ENCODE measurements at places on chromosomes 1 and 21.

DNA sequence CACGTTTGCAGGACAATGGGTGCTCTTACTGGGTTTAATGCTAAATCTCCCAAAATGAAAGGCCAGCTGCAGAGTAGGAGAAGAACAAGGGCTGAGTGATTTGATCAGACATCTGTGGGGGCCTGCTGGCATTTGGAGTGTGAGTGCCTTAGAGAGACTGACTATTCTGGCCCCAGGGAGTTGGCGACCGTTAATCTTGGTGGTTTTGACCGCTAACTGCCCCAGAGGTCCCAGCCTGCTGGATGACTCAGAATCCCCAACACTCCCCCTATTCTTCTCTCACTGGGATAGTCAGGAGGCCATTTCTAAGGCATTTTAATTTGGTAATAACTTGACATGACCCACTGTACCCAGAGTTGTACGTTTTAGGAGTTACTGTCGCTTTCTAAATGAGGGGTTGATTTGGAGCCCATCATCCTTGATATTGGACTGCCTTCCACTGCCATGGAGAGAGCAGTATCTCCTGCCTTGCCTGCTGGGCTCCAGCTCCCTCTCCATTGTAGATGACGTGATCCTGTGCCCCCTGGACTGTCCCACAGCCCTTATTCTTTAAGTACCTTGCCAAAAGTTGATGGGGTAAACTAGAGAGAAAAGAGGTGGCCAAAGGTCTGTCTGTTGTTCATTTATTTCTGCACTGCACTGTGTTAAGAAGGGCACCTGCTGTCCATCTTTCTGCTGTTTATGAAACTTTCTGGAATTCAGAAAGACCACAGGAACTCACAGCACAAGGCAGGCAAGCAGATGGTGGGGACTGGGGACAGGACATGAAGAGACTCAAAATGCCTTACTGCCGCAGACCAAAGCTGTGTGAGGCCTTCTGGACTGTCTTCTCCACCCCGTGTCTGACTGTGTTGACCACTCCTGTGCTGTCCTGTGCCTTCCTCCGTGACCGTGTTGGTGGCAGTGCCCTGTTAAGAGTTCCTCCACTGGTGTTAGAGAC is 98.2 kb upstream of the ARTN start:
- no peak for DNase-seq

DNA sequence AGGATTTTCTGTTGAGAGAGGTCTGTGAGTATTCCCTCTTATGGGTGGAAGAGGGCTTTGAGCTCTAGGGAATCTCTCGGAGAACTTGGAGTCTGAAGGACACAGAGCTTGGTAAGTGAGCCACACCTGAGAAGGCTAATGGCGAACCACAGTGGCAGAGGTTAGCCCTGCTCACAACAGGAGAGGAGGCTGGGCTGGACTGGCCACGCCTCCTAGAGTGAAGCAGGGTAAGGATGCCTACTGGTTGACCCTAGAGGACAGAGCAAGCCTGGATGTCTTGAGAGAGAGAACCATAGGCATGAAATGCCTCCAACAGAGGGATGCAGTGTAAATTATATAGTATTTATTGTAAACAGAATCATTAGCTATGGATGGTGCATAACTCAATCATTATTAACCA is 232.6 kb downstream of the PCP4 start:
- no peak for DNase-seq

GRCh38 chr1:40974945-40975344 is 4.6 kb upstream of the CTPS1 start:
- no peak for DNase-seq

- no peak for DNase-seq
These were observed 1.3 kb upstream of the S100A3 start for GRCh38 chr1:153550398-153550758.

GRCh38 chr1:216596281-216596862 is 126.9 kb downstream of the ESRRG start:
- no peak for DNase-seq

GRCh38 chr1:153505576-153505975 is 30.2 kb downstream of the S100A6 start:
- peak; percentile 12 for DNase-seq

- no peak for DNase-seq
These were observed 944 bp downstream of the PLPPR5 start for GRCh38 chr1:99003581-99004253.
